Activated CD8-positive, alpha-beta memory T cell treated with anti-CD3 and anti-CD28 coated beads for 1 hour (primary cell): ENCODE measurements at places on chromosomes 13 and 19.

- DNase-seq = no peak
Measured at GRCh38 chr13:113917594-113918371, 53.9 kb upstream of the GAS6 start.

- no peak for DNase-seq
Measured at GRCh38 chr19:38698225-38699026, 45.8 kb downstream of the CAPN12 start.

DNA sequence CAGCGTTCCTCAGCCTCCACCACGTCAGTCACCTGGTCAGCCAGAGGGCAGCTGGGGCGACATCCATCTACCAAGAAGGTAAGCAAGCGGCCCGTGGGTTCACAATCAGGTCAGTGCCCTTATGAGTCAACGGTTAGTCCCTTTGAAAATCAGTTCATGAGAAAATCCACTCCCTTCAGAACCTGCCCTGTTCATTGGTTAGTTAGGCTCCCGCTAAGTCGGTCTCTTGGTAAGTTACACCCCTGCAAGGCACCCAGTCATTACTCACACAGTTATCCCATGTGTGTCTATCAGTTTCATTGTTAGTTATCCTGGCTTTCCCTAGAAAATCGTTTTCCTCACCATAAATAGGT is 564 bp downstream of the SIGLECL1 start:
- DNase-seq = no peak

DNA sequence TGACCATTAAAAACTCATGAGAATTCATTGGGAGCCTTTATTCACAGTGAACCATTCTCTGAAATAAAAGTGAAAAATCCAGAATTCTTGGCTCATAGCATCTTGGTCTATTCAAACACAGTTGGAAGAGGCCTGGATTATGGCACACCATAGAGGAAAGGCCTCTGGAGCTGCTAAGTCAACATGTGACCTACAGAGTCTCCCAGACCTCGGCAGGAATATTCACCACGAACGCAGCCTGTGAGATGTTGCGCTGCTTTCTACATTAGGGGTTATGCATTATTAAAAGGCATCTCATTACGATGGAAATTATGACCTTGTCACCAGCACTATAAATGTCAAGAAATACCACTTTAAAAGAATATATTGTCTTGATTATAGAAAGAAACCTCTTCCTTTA is 132.6 kb downstream of the EFNB2 start:
- DNase-seq = no peak

- no peak for DNase-seq
Measured at GRCh38 chr19:41965106-41965505, 6.0 kb upstream of the RABAC1 start.

DNA sequence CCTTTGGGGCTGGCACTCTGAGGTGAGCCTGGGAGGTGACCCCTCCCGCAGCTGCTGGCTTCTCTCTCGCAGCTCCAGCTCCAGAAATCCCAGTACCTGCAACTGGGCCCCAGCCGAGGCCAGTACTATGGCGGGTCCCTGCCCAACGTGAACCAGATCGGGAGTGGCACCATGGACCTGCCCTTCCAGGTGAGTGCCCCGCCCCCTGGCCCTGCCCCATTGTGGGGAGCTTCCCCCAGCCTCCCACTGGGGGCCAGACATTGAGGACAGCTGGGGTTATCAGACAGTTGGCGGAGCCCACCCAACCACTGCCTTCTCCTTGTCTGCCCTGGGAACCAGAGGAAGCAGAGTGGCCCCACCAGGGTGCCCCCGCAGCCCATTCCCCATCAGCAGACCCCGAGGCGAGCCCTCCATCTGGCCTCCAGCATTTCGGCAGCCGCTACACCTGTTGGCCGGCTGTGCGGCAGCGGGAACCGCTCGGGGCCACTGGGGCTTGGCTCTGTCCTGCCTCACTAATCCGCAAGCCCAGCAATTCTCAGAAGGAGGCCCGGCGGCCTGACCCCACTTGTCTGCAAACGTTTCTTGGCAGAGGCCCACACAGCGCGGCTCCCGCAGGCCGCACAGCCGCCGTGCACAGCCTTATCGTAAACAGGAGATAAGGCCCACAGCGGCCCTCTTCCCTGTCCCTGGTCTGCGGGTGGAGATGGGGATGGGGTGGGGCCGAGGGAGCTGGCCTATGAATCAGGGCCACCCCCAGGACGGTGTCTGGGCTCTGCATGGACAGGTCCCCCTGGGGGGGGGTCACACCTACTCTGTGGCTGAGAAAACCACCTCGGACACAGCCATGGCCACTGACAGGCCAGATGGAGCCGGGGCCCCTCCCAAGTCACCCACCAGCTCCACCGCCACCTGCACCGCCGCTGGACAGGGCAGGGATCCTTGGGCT is 48.0 kb downstream of the COMP start:
- DNase-seq = no peak

DNA sequence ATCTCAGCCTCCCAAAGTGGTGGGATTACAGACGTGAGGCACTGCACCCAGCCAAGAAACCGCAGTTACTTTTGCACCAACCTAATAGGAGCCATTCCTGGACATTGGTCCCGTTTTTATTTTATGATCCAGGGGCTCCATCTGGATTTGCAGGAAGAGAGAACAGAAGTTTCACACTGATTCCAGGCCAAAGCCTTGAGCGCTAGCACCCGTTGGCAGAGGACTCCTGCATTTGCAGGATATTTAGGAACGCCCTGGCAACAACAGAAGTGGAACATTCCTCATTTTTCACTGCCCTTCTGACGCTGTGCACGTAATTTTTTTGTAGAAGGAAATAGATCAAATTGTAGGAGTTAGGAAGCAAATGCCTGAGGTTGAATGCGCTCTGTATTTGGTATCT is 11.7 kb upstream of the SULT2A1 start:
- DNase-seq = no peak

DNA sequence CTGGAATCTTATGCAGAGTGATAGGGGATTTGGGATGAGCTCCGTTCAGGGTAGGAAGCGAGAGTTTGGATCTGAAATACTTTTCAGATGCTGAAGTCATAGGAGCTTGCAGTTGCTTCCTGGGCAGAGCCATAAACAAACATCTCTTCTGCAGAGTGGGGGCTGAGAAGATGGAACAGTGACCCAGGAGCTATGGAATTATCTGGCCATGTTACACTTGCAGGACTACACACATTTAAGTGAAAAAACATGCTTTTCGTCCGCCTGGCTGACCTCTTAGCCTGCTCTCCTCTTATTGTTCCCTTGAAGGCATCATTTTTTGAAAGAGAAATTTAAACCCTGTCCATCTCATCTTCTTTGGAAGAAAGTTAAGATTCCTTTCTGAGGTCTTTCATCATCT is 40.7 kb downstream of the PSG11 start:
- no peak for DNase-seq

GRCh38 chr19:24032651-24033050 is 54.3 kb upstream of the ZNF254 start:
- no peak for DNase-seq

DNA sequence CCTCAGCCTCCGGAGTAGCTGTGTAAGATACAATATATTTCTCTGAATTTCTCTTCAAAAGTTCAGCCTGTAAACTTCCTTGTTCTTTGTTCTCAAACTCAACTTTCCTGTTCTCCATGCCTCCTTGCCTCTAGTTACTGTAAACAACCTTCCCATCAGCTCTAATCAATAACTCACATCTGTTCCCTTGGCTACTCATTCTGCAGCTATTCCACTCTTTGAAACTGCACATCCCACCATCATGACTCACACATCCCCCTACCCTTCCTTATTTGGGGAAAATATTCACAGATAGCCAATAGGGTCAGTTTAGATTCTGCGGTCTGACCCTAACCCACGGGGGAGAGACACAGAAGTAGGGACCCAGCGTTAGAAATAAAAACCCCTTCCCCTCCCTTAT is 2.0 kb downstream of the ZNF562 start:
- DNase-seq = no peak

- DNase-seq = no peak
Measured at GRCh38 chr13:96615252-96615651, 379.0 kb downstream of the OXGR1 start.

DNA sequence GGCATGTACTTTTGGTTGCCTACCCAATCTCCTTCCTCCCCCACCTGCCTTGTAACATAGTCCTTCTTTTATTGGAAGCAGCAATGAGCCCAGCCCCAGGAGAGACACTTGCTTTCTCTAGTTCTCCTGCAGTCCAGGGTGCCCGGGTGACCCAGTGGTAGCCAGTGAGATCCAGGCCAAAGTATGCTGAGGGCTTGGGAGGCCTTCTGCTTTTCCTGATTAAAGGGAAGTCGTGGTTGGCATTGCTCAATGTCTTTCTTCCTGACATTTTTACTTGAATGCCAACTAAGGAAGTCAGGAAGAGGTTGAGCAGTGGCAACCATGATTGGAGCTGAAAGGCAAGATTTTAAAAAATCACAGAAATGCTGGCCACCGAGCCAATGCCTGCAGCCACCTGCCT is 25.7 kb downstream of the CNMD start:
- no peak for DNase-seq

- no peak for DNase-seq
Measured at GRCh38 chr13:76828316-76828741, 57.9 kb downstream of the KCTD12 start.

DNA sequence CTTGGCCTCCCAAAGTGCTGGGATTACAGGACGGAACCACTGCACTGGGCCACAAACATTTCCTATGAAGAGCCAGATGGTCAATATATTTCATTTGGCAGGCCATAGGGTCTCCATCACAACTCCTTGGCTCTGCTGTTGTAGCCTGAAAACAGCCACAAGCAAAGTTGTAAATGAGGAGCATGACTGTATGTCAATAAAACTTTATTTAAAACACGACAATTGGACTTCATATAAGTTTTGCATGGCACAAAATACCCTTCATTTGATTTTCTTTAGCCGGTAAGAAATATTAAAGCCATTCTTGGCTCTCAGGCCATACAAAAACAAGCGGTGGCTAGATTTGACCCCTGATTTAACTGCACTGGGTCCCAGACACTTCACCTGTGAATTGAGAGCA is 3.1 kb upstream of the FPR1 start:
- DNase-seq = no peak

- DNase-seq = no peak
Measured at GRCh38 chr13:102470283-102470917, 68.6 kb upstream of the FGF14 start.

DNA sequence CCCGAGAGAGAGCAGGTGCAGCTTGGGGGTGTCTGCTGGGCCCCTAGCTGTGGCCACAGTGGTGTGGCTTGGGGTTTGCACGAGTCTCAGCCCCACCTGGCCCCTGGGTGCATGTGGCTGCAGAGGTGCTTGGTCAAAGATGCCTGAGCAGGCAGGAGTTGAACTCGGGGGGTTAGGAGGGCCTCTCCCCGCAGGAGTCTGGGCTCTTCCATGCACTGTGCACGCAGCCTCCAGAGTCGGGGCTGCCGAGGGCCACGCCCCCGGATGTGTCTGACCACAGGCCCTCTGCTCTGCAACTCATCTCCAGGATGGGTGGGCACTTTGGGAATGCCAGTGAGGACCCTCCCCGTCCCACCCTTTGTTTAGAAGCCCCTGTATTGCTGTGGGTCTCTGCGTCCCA is 91.5 kb upstream of the MCF2L start:
- no peak for DNase-seq

DNA sequence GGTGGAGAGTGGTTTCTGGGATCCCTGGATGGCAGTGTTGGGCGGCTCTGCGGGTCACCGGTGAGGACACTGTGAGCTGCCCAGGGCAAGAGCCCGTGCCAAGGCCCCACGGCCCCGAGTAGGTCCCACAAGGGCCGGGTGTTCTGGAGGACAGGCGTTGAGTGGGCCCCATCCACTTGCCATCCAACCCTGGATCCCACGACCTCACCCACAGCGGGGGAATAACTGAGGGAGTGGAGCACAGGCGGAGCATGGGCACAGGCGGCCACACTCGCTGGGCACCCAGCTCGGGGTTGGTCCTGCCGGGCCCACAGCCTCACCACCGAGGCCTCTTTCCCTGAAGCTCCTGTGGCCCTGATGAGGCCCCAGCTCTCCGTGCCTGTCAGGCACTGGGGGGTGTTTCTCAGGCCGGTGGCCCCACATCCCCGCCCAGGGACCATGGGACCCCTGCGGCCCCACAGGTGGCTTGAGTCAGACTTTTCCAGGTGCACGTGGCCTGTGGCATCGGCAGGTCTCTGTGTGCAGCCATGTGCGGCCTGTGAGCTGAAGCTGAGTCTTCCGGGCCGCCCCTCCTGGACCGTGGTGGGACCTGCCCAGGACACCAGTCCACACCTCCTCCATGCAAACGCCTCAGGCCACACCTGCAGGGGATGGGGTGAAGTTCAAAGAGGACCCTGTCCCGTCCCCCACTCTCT is 16.6 kb downstream of the TMEM255B start:
- no peak for DNase-seq

DNA sequence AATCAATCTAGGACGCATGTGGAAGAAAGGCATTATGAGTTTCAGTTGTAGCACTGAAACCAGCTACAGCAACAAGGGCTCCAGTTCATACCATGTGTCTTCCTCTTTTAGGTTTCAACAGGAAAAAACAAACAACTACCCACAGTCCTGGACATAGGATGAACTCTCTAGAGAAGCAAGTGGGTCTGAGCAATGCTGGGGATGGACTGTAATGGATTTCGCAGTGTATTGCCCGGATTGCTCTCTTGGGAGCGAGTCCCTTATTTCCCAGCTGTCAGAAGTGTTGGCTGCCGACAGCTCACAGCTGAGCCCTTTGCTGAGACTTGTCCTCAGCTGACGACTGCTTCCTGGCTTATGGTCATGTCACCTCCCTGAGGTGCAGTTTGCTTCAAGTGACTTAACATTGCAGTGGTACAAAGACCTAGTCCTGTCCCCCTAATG is 12.1 kb upstream of the MYCBP2 start:
- DNase-seq = no peak

- DNase-seq = no peak
Measured at GRCh38 chr19:18760440-18761383, 30.4 kb downstream of the COMP start.

DNA sequence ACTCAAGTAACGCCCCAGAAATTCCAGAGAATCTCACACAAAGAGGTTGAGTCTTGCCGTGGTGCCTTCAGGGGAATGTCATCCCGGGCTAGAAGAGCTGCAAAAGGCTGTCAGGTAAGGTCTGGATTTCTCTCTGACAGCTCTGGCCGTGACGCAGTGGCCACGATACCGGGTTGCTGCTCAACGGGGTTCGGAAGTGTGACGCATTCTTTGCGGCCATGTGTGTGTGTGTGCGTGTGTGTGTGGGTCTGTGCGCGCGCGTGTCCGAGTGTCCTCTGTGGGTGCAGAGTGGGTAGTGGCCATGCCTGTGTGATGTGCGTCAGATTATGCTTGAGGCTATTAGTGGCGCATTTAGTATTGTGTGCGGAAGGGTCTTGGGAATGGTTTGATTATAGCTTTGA is 306 bp downstream of the ZNF540 start:
- DNase-seq = peak; percentile 38

- DNase-seq = no peak
Measured at GRCh38 chr13:42149136-42149535, 100.7 kb downstream of the DGKH start.

- DNase-seq = no peak
Measured at GRCh38 chr13:22076658-22077057, 405.8 kb downstream of the FGF9 start.

GRCh38 chr13:68056816-68057710 is 826.9 kb upstream of the PCDH9 start:
- DNase-seq = no peak

DNA sequence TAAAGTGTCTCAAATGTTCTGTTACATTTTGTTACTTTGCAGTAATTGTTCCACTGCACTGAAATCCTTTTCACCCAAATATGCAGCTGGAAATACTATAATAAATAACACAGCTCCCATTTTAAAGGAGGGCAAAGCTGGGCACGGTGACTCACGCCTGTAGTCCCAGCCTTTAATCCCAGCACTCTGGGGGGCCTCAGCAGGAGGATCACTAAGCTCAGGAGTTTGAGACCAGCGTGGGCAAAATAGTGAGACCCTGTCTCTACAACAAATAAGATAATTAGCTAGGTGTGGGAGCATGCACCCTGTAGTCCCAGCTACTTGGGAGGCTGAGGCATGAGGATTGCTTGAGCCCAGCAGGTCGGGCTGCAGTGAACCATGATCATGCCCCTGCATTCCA is 7.5 kb upstream of the UBAC2 start:
- DNase-seq = no peak
